ENCODE measurements at places on chromosomes 5 and 9.

GRCh38 chr9:108117795-108118194 is 628.2 kb upstream of the KLF4 start:
- no peak for DNase-seq

DNA sequence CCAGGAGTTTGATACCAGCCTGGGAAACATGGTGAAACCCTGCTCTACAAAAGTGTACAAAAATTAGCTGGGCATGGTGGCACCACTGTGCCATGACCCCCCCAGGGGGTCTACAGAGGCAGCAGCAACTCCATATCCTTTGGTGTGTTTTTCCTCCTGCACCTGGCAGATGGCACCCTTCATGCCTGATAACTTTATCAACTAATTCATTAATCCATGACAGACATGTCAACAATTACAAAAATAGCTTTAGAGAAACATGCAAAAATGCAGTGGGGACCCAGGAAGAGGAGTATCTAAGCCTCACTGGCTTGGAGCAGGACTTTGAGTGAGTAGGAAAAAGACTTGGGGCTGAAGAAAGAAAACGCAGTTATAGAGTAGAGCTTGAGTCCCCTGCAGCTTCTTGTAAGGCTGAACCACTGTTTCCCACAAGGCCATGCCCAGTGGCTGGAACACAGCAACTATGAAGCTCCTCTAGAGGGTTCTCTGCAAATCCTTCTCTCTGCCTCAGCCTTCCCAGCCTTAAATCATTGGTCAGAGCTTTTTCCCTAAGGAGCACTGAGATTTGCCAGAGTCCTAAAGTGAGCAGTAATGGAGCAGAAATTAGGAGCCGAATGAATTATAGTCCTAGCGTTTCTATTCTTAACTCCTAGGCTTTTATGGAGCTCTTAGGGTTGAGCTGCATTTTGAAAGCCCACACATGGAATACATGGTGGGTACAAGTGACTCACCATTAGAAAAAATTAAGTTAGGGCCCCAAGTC is 25.5 kb upstream of the B4GALT1 start:
- DNase-seq = no peak

DNA sequence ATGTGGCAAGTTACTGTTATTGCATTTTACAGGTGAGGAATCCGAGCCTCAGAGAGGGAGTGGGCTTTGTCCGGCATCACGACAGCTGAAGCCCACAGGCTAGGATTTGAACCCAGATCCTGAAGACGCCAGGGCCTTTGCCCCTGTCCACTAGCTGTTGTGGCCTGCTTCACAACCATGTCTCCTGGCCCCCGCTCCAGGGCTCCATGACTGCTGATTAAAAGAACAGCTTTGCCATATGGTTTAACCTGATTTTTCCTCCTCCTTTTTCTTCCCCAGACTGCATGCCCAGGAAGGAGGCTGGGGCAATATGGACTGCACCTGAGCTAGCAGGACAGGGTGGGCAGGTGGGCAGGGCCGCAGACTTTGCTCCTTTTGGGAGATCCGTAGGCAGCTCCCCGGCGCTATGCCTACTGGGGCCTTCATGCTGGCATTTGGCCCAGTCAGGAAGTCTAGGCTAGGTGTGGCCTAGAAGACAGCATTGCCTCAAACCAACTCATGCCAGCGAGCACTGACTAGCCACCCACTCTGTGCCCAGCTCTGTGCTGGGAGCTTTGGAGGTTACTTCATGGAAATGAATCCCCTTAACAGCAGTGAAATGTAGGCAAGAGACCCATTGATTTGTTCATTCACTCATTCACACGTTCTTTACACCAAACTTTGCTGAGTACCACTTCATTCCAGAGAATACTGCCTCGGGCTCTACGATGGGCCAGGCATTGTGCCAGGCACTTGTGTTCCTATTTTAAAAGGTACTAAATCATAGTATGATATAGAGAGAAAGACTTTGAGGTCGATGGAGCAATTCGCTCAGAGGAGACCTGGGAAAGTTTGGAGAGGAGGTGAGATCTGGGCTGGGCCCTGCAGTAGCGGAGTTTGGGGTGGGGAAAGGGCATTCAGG is 94.3 kb upstream of the CPEB4 start:
- DNase-seq = peak; percentile 62

- DNase-seq = no peak
Measured at GRCh38 chr9:109868722-109869121, 88.7 kb downstream of the PALM2AKAP2 start.

DNA sequence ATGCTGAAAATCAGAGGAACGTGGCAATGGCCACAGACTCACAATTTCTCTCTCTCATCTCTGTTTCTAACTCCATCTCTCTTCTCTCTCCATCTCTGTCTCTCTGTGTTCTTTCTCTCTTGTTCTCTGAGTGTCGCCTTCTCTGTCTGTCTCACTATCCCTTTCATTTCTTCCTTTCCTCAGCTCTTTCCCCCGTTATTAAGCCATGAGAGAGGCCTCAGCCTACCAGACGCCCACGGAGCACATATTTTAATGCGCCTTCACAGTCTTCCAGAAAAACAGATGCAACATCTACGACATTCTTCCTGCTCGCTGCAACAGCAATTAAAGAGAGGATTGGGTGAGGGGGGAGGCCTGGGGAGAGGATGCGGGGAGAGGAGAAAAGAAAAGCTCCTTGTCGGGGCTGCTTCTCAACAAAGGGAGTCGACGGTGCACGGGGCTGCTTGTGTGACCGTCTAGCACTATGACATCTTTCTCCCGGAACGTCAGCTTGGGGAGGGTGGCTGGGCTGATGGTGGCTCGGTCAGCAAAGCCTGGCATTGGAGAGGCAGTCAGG is 37.7 kb upstream of the NEURL1B start:
- no peak for DNase-seq

DNA sequence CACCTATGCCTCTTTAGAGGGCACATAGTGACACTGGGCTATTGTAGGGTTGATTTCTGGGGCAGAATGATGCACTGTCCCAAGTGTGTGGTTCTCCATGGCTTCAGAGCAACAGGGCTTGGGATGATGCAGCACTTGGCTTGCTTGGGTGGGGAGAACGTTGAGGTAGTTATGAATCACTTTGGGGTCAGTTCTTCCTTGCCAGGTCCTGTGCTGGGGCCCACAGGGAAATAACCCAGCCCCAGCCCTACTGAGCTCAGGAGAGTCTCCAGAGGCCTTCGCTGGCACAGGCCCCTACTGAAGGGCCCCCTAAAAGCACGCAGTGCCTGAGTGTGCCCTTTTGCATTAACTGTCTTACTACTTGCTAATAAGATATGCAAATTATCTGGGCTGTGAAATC is 24.2 kb downstream of the JADE2 start:
- no peak for DNase-seq

GRCh38 chr5:58106754-58107410 is 353.0 kb downstream of the PLK2 start:
- no peak for DNase-seq

DNA sequence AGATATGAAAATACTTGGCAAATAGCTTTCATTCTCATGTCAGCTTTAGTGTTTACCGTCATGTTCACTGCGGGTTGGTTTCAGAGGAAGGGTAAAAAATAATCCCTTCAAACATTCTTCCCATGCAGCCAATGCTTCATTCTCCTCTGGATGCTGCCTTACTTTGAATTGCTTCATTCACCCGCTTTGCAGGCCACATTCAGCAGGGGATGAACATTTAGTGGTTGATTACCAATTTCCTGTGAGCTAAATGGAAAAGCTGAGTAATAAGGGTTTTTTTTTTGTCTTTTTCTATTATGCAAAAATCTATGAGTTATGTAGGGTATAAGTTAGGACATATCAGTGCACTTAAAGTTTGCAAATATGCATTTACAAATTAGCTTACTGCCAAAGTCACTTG is 96.3 kb upstream of the MEF2C start:
- DNase-seq = no peak

DNA sequence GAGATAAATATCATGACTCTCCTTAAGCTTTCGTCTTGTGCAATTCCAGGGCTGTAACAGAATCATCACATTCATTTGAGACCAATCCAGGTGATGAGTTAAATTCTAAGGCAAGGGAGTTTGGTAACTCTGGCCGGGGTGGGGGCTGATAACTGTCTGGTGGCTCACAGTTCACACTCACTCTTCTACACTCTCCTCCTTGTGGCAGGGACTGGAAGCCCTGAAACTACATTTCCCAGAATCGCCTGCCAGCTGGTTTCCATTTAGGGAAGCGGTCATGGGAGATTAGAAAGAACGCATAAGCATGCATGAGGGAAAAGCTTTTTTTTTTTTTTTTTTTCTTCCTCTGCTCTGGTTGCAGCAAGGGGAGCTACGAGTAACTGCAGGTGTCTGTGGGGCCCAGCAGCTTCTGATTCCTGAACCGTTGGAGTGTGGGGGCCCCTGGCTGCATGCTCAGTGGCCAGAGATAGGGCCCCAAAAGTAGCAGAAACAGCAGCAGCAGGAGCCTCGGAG is 154.8 kb upstream of the TBC1D2 start:
- DNase-seq = no peak

- DNase-seq = no peak
Measured at GRCh38 chr5:65774346-65774745, 52.3 kb downstream of the NLN start.

DNA sequence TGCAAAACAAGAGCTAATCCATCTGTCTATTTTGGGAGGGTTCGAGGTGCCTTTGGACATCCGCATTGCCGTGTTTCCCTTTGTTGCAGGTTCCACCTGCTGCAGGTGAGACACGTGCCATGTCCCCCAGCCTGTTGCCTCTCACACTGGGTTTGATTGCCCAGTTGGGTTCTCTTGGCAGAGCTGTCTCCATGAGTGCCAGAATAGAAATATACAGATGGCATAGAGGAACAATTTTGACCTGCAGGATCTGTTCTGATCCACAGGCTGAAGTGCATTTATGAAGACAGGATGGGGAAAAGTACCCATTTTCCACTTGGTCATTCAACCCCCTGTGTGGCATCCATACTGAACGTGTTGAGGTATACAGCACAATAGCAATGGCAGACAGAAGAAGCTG is 178.1 kb downstream of the SGCD start:
- DNase-seq = no peak

DNA sequence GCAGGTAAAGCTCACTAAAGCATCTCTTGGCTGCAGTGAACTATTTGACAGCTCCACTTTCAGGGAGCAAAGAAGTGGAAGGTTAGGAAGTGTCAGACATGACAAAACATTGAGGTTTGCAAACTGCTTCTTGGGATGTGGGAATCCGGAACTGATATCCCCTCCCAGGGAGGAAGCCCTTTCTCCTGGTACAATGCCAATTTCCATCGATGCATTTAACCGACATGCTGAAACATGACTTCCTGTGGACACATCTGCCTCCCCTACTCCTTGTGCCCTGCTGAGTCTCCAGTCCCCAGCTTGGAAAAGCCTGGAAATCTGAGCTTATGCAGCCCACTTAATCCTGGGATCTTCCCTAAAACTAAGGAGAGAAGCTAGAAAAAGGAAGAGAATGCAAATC is 323.1 kb upstream of the DAP start:
- no peak for DNase-seq

- DNase-seq = no peak
Measured at GRCh38 chr5:74310997-74311930, 329.3 kb downstream of the ENC1 start.

GRCh38 chr9:116318468-116319374 is 165.1 kb downstream of the PAPPA start:
- no peak for DNase-seq

DNA sequence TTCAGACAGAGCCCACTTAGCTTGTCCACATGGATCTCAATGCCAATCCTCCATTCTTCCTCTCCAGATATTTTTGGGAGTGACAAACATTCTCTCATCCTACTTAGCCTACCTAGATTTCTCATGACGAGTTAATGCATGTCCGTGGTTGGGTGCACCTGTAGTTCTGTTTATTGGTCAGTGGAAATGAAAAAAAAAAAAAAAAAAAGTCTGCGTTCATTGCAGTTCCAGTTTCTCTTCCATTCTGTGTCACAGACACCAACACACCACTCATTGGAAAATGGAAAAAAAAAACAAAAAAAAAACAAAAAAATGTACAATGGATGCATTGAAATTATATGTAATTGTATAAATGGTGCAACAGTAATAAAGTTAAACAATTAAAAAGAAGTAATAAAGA is 59.0 kb downstream of the BASP1 start:
- DNase-seq = no peak

DNA sequence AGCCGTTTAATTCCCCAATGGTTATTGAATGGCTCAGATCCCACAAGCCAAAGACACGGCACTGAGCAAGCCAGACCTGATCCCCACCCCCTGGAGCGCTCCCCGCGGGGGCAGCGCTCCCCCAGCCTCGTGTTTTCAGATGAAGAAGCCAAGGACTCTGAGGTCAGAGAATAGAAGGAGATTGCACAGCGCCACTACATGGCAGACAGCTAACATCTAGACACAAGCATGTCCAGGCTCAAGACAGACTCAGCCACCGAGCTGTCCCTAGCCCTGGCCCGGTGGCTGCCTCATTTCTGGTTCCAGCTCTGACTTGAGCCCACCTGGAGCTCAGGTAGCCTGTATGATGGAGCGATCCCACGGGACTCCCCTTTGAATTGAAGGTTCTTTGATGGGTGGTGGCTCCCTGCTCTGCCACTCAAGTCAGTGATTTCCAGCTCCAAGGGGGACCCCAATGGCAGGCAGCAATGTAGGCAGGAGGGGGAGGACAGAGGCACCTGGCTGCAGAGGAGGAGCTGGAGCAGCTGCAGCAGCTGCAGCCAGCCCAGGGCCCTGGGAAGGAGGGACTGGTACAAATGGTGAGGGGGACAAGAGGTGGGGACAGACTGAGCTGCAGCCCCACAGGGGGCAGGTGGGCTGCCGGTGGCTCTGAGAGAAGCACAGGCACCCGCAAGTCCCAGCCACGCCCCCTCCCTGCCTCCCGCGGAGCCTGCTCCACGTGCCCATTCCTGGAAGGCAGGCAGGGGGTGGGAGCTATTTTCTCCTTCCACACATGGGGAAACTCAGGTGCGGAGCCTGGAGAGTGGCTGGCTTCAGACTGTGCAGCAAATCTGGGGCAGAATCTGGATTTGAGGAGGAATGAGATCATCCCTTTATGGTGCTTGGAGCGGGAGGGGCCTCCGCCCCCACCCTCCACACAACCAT is 40.2 kb downstream of the NTNG2 start:
- DNase-seq = no peak

DNA sequence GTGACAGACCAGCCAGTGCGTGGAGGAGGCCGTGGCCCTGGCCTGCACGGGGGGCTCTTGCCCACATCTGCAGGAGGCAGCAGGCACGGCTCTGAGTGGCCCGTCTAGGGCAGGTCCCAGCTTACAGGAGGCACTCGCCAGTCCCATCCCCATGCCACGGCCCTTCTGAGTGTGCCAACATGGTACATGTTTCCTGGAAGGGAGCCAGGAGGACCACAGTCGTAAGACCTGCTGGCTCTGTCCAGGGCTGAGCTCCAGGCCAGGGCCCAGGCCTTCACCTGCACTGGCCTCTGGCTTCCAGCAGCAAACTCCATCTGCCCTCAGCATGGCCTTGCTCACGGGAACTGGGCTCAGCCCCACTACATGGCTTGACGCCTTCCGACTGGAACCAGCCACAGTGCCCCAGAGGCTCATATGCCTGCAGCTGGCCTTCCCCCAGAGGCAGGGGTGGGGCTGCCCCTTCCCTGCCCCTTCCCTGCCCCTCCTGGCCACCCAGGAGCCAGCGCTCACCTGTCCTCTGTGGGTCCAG is 3.8 kb downstream of the NKD2 start:
- peak; percentile 64 for DNase-seq

- DNase-seq = no peak
Measured at GRCh38 chr5:92554447-92555085, 1026.5 kb downstream of the NR2F1-AS1 start.
